ENCODE measurements at places on chromosomes 11 and 22. TPM values are rescaled to one million over a fixed set of nuclear protein-coding genes. Genes with fewer than 3 reads are reported as not detected.

The SCO2 gene
- polyA plus RNA-seq: 0.71 TPM

The OR8D1 gene
- not detected for polyA plus RNA-seq

The SCUBE2 gene
- polyA plus RNA-seq: 35.2 TPM

The MMP12 gene
- not detected for polyA plus RNA-seq

The FGF19 gene
- 2.1 TPM for polyA plus RNA-seq

The EMID1 gene
- polyA plus RNA-seq: 6.9 TPM

The AGBL2 gene
- 1.5 TPM for polyA plus RNA-seq

The SYNGR1 gene
- polyA plus RNA-seq: 12.4 TPM

The CNGA4 gene
- polyA plus RNA-seq: 0.21 TPM

The TEX54 gene
- not detected for polyA plus RNA-seq

The MRPL48 gene
- 45.2 TPM for polyA plus RNA-seq

The MEI1 gene
- polyA plus RNA-seq: 0.83 TPM

DNA sequence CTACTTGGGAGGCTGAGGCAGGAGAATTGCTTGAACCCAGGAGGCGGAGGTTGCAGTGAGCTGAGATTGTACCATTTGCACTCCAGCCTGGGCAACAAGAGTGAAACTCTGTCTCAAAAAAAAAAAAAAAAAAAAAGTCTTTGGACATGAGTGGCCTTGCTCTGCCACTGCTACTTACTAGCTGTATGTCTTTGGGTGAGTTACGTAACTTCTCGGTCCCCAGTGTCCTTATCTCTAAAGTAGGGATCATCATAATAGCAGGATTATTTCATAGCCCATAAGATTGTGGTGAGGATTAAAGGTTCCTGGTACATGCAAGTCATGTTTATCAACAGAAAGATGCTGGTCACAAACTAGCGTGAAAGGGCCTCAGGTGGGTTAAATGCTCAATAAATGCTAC is 53.9 kb upstream of the HEPHL1 start:
- no peak for DNase-seq

GRCh38 chr11:17894929-17895658 is 117.8 kb downstream of the SERGEF start:
- peak; percentile 75 for DNase-seq

DNA sequence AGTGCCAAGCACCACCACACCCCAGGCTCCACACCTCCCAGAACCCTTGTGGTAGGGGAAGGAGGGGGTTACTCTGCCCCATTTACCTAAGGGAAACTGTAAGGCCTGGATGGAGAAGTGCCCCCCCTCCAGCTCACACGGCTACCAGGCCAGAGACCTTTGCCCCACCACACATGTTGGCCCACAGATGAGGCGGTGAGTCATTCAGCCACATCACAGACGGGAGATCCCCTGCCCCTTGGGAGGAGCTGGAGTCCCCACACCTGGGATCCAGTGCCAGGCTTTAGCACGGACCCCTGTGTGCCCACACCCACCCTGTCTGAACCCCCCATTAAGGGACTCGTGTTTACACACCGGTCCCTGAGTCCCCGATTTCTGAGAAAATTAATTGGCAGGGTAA is 24.9 kb downstream of the CDKN1C start:
- no peak for DNase-seq

GRCh38 chr11:13970986-13971385 is 8.5 kb downstream of the SPON1 start:
- peak; percentile 32 for DNase-seq

- no peak for DNase-seq
Observed at GRCh38 chr11:73245461-73245860, 26.7 kb upstream of the P2RY6 start.

GRCh38 chr22:20418211-20418788 is 19.3 kb downstream of the SCARF2 start:
- DNase-seq: peak; percentile 92

GRCh38 chr11:116790167-116791001 is 1.3 kb downstream of the APOA5 start:
- DNase-seq: no peak

DNA sequence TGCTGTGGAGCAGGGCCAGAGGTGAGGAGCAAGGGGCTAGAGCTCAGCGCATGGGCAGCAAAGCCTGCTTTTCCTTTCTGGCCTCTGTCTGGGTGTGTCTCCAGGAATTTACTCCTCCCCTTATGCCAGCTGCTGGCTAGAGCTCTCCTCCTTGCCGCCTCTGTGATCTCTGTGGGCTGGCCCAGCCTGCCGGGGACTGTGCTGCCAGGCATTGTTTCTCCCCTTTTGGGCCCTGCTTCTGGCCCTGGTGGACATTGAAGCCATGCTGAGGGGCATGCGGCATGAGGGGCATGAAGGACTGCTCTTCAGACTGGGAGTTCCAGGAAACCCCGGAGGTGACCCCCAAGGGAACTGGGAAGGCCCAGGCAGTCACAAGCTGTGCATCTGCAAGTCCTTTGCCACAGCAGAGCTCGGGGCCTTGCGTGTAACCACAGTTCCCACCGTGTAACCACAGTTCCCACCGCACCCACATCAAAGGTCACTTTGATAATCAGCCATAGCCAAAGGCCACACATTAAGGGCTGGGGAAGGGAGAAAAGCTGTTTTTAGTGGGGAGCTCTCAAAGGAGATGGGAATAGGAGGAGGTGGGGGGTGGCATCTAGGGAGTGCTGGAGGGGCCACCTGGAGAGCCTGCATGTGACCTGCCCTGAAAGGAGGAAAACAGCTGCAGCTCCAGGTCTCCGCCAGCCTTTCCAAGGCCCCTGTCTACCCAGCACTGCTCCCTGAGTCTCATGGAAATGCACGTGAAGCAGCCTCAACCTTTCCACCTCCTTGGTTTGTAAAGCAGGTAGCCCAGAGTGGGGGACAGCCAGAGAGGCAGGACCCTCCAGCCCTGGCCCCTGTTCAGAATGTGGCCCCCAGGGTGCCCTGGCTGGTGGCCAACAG is 62.3 kb downstream of the PPFIBP2 start:
- peak; percentile 71 for DNase-seq

DNA sequence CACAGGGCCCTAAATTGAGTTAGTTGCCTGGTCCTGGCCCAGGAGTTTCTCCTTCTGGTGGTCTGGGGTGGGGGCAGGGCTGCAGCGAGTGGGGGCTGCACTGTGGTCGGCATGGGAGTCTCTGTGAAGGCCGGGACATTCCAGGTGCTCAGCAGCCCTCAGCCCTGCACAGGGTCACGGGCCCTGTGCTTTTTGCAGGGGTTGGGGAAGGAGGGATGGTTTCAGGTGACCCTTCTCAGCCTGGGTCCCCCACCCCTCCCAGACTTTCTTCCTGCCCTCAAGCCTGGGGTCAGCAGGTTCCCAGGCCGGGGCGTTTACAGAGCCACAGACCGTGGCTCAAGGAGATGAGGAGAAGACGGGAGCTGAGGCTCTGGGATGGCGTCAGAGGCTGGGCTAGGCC is 7.8 kb downstream of the EMID1 start:
- DNase-seq: no peak

DNA sequence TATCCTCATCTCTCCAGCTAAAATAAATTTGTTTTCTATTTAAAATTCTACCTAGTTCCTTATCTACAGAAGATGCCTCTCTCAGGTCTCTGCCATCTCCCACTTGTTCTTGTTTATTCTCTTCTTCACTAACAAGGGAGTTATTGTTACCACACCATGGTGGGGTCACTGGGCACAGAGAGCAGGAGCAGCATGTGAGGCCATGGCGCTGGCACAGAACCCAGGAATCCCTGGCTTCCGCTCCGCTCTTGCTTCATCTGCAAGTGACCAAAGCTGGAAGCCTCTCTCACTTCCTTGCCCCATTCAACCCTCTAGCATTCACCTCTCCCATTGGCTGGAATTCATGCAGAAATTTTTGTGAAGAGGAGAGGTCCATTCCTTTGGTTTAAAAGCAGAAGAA is 190.7 kb upstream of the NCAM1 start:
- no peak for DNase-seq

DNA sequence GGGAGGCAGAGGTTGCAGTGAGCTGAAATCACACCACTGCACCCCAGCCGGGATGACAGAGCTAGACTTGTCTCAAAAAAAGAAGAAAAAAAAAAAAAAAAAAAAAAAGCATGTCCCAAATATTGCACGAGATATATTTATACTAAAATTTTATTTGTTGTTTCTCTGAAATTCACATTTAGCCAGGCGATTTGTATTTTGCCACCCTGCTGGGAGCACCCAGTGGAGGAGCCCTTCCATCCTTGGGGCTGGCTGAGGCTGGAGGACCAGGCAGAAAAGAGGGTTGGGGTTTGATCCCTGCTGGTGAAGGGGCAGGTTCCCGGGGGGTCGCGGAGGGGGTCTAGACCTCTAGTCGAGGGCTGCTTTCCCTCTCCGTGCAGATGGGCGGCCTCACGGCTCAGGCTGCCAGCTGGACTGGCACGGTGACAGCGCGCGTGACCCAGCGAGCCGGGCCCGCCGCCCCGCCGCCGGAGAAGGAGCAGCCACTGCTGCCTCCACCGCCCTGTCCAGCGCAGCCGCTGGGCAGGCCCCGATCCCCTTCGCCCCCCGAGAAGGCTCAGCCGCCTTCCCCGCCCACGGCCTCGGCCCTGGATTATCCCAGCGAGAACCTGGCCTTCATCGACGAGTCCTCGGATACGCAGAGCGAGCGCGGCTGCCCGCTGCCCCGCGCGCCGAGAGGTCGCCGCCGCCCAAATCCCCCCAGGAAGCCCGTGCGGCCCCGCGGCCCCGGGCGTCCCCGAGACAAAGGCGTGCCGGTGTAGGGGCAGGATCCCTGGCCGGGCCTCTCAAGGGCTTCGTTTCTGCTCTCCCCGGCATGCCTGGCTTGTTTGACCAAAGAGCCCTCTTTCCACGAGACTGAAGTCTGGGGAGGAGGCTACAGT is 952 bp upstream of the CATSPERZ start:
- DNase-seq: peak; percentile 69

DNA sequence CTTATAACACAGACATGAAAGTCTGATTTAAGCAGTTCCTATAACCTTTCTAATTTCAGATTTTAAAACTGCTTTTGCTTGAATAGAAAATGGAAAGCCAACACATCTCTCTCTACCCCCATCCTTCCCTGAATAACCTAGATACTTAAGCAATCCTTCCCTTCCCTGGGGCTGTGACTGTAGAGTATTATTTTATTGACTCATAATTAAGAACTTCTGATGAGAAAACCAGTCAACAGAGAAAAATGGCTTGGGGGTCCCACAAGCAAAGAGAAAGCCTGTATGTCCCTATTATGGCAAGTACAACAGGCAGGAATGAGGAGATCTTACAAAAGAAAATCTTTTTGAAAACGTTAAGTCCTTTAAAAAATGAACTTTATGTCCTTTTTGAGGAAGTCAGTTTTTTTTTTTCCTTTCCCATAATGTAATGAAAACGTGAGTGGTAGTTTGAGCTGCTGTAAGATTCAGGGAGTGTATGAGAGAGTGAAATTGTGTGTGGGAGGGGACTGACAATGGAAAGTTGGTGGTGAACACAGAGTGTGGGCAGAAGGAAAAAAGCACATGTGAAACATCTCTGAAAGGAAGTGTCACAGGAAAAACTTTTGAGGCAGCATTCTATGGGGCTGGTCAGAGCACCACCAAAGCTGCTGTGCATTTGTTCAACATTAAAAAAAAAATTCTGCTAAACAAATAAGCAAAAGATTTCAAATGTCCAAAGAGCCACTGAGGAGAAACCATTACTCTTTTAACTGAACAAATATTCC is 154.6 kb downstream of the MAML2 start:
- peak; percentile 82 for DNase-seq

DNA sequence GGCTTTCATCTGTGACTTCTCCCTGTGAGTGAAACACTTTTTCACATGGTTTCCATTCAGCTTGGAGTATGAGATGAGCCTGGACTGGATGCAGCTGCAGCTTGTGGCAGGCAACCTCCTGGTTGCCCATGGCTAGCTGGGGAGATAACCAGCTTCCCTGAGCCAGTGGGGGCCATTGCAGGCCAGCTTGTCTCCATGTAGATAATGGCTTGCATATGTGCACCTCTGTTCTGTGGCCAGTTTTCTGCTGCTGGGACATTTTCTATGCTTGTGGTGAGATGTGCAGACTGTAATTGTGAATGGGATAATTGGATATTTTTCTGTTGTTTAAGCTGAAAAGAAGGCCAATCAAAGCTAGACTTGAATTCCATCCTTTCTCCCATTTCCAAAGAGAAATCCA is 38.5 kb downstream of the INSC start:
- no peak for DNase-seq

GRCh38 chr22:46025225-46025972 is 48.4 kb upstream of the WNT7B start:
- no peak for DNase-seq

DNA sequence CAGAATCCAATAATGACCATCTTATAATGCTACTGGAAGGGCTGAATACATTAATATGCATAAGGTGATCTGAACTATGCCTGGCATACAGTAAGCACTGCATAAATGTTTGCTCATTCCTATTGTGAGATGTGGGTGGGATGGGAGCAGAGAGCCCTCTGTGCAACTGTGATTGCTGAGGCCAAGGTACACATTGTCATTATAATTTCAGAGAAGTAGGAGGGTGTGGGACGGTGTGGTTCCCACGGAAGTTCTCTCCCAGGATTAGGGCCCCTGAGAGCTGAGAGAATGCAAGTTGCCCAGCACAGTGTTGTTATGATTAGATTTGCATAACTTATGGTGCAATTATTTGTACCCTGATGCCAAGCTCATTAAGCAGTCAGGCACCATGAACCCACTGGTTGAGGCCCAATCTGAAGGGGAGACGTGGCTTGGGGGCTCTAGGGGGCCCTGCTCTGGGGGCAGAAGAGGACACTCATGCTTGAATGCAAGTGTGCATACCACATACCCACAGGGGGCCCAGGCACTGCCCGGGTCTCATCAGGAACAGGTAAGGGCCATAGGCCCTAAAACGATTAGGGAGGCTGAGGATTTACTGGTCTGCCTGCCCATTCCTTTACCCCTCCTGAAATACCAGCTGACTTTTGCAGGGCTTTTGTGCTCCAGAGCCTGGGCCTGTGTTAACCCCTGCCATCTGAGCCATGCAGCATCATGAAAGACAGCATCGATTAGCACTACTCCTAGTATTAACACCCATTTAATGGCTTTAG is 72.8 kb downstream of the THAP12 start:
- no peak for DNase-seq

GRCh38 chr11:112745973-112746372 is 215.2 kb upstream of the NCAM1 start:
- DNase-seq: no peak

- DNase-seq: no peak
Observed at GRCh38 chr22:44051961-44052360, 27.9 kb downstream of the PARVB start.

DNA sequence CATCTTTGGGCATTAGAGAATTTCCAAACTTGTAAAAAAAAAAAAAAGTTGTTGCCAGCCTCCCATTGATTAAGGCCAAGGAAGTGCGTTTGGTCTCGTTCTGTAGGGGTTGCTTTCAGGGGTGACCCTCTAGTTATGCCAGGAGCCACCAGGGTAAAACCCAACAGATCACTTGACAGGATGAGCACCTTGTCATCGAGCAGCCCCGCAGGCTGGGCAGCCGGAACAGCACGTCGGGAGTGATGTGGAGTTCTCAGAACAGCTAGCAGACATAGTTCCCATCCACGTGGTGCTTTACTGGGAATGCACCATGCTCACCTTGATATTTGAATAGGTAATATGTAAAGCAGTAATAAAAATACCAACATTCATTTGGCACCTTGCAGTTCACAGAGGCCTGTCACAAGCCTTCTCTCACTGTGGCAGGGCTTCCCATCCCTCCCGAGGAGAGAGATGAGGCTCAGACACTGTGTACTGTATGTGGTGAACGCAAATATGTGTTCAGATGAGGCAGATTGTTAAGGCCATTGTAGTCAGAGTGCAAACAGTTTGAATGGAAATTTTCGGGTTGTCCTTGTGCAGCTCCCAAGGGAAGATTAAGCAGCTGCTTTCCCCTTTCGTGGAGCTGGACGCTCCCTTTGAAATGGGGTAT is 70.9 kb upstream of the SORL1-AS1 start:
- DNase-seq: no peak

- DNase-seq: no peak
Observed at GRCh38 chr11:17639781-17640180, 79.6 kb upstream of the MYOD1 start.

GRCh38 chr11:98059488-98059887 is 961.3 kb upstream of the CNTN5 start:
- no peak for DNase-seq

Data from muscle of leg (tissue), 16 donors.